ENCODE measurements at places on chromosomes 7 and 10.

DNA sequence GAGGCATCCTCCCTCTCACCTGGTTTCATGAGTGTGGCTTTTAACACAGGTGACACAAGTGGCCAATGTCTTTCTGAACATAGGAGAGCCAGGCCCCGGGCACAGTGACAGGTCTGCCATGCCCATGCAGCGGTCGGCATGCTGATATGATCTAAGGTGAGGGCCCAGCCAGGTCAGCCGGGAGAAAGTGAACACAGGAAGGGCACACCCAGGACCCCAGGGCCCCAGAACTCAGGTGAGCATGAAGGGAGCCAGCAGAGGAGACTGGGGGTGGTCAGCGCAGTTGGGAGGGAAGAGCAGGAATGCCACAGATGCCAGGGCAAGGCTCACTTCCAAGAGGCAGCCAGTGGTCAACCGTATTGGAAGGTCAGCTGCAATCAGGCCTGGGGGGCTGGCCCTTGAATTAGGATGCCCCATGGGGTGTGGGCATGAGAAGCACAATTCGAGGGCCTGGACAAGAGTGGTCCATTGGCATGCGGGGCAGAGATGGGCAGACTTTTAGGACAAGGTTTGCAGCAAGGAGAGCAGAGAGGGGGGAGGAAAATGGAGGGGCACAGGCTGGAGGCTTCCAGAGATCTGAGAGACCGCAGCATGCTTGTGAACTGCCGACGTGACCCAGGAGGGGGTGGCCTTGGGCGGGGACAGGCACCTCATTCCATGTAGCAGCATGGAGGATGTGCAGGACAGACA lies 3.9 kb upstream of the INPP5A start:
- DNase-seq: no peak

- no peak for DNase-seq
Observed at GRCh38 chr10:102024799-102025198, 31.2 kb downstream of the ARMH3 start.

GRCh38 chr7:44068054-44068453 lies 2.7 kb upstream of the PGAM2 start:
- peak; percentile 10 for DNase-seq

- no peak for DNase-seq
Observed at GRCh38 chr10:24114556-24114955, 94.4 kb upstream of the KIAA1217 start.

DNA sequence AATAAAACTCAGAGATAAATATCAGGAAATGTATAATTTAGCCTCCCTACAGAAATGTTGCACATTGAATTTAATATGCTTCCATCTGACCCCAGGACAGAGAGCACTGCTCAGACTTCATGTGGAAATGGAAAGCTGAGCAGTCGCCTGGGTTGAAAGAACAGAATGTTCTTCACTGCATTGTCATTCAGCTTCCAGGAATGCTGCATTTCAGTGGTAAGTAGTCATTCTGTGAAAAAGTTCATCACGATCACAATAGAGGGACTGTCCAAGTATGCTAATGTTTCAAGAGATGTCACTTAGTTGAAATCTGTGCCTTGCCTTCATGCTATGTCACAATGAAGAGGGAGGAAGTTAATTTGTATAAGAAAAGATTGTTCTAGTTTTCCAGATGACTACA lies 147.3 kb downstream of the NRCAM start:
- DNase-seq: no peak

Data from NCI-H2227 treated with DMSO at 0.1 percent for 48 hours (cell line).